ENCODE measurements at places on chromosomes 2 and 18. TPM values are rescaled to one million over a fixed set of nuclear protein-coding genes. Genes with fewer than 3 reads are reported as not detected.

The FBLN7 gene
- total RNA-seq = 16.7 TPM

The LAMA3 gene
- 0.05 TPM for total RNA-seq

The RAB1A gene
- total RNA-seq = 96.6 TPM

The AGAP1 gene
- total RNA-seq = 1.8 TPM

Data from activated T-helper 2 cell treated with anti-CD3 and anti-CD28 coated beads, Interferon-gamma antibody, Interleukin-2, Interleukin-4, amounts not matched to agents 10 μg/mL and 5 μg/mL and 100 μg/mL, durations not matched to agents 14 hours and 24 hours and 36 hours (primary cell).